Right renal pelvis (tissue), 4 donors: ENCODE measurements at places on chromosomes 3 and 15.

DNA sequence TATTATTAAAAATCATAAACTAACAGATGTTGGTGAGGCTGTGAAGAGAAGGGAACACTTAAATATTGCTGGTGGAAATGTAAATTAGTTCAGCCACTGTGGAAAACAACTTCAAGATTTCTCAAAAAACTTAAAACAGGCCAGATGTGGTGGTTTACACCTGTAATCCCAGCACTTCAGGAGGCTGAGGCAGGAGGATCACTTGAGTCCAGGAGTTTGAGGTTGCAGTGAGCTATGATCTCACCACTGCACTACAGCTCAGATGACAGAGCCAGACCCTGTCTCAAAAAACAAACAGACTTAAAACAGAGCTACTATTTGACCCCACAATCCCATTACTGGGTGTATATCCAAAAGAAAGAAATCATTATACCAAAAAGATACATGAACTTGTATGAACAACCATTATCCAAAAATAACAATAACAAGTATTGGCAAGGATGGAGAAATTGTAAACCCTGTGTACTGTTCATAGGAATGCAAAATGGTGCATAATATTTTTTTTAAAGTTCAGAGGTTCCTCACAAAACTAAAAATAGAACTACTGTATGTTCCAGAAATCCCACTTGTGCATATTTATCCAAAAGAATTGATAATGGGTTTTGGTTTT, 25.5 kb downstream of the ZNF148 start:
- no peak for DNase-seq

- no peak for DNase-seq
These were observed 407.5 kb upstream of the NECTIN3 start for GRCh38 chr3:110664148-110664547.

DNA sequence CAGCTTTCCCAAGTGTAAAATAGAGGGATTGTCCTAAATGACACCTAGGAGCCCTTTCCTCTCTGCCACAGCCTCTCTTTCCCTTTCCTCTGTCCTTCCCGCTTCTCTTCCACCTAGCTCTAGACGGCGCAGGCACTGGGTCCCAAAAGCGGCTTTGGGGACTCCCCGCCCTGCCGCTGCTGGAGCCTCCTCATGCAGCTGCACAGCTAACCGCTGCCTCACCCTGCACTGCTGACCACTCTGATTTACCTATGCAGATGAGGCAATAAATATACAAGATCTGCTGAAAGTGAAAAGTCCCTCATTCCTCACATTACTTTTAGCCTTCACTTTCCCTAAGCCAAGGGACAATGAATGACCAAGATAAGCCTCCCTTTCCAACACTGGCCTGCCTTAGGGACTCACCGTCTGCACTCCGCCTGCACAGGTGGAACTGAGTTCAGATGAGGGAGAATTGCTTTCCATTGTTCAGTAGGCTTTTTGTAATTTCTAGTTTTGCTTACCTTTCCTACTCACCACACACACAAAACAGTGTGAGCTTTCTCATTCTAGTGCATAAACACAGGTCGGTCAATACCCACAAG, 197.5 kb upstream of the BCL6 start:
- no peak for DNase-seq

- DNase-seq: no peak
These were observed 15.7 kb upstream of the GXYLT2 start for GRCh38 chr3:72872183-72872582.

GRCh38 chr3:40690749-40691451, 166.1 kb downstream of the ZNF621 start:
- DNase-seq: peak; percentile 20

DNA sequence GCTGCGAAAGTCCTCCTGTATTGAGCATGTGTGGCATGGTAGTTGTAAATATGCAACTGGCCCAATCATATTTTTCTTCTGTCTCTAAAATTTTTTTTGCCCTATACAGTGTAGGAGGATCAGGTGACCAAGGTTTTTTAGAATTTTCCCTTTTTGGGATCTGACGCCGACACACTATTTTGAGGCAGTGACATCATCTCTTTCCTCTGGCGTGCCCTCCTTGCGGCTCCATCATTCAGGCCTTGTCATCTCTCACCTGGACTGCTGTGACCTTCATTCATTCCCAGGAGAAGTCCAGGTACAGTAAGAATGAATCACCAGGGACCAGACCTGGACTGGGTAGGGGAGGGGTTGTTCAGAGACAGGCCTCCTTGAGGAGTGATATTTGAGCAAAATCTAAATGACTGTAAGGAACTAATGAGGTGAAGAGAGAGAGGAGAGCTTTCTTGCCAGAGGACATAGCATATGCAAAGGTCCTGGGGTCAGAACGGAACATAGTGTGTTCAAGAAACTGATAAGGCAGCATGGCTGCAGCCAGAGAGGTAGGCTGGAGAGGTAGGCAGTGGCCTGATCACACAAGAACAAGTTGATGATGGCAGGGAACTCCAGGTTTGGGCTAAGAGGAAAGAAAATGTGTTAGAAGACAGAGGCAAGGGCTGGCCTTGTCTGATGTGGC, 38.7 kb downstream of the ARNT2 start:
- DNase-seq: no peak

- DNase-seq: no peak
These were observed 47.6 kb downstream of the SETMAR start for GRCh38 chr3:4350789-4351163.

DNA sequence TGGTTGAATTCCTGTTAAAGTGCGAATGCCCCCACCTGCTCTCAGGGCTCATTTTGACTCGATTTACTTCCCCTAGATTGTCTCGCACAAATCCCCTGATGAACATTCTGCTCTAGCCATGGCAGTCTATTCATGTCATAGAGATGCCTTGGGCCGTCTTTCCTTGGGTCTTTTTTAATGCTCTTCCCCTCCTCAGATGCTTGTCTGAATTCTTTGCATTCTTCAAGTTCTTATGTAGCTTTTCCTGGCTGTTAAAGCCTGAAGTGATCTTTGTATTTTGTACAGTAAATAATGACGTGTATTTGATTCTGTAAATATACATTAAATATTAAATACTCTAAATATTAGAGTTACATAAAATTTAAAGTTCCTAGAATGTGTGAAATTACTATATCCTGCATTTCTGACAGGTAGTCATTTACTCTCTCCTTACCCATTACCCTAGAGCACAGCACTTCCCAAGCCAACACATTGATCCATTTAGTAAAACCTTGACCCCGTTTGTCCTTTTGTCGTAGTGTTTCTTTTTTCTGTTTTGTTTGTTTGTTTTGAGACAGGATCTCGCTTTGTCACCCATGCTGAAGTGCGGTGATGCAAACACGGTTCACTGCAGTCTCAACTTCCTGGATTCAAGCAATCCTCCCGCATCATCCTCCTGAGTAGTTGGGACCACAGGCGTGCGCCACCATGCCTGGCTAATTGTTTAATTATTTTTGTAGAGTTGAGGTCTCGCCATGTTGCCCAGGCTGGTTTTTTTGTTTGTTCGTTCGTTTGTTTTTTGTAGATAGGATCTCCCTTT, 47.9 kb downstream of the YEATS2 start:
- DNase-seq: no peak

DNA sequence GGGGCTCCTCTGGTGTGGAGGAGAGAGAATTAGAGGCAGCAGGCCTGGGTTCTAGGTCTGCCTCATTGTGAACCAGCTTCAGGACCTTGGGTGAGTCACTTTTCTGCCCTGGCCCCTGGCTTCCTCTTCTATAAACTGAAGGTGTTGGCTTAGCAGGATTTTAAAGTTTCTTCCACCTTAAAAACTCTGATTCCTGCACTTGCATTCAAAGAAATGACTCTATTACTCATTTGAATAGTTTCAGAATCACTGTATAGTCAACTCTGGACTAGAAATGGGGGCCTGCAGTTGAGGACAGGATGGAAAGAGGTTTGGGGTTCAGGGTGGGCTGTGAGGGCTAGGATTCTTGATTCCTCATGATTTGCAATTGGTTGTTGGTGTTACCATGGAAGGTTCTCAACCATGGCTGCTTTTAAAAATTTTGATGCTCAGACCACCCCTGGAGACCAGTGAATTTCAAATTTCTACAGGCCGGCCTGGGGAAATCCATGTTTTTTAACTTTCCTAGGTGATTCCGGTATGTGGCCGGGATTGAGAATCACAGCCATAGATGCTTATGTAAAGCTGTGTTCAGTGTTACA, 19.9 kb downstream of the SMAD3 start:
- no peak for DNase-seq
